ENCODE measurements at places on chromosomes 2 and 18.

GRCh38 chr2:68709421-68709911 is 25.1 kb upstream of the ARHGAP25 start:
- peak; percentile 34 for DNase-seq

GRCh38 chr2:208360259-208361076 is 46.1 kb upstream of the PTH2R start:
- DNase-seq = peak; percentile 40

DNA sequence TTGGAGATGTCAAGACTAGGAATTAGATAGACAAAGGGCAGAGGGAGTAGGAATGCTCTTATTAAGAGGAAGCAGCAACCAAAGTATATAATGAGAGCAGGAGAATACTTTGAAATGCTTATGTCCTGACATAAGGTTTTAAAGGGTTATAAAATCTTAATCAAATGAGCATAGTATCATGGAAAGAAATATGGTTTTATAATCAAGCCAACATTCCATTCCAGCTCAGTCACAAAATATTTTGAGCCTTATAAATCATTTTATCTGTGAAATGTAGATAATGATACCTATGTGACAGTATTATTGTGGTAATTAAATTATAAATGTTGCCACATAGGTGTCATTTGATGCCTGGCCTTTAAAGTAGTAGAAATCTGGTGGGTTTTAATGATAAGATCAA is 17.6 kb downstream of the VSNL1 start:
- no peak for DNase-seq

- no peak for DNase-seq
Measured at GRCh38 chr2:105125920-105126319, 88.1 kb downstream of the MRPS9 start.

- no peak for DNase-seq
Measured at GRCh38 chr2:241857572-241858121, 1.0 kb downstream of the PDCD1 start.

DNA sequence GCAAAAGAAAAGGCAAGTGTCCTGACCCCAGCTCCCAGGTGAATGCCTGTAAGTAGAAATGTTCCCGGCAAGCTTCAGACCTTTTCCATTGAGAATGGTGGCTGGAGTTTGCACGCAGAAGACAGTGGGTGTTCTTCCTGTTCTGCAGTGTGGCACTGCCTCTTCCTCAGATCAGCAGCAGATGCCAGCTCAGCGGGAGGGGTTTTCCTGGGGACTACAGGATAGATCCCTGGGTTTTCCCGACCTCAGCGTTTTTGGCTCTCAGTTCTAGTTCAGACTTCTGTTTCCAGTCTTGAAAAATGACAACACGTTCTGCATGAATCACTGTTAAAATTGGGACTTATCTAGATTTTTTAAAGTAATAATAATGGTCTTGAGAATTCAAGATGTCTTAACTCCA is 39.2 kb downstream of the GRHL1 start:
- no peak for DNase-seq

GRCh38 chr2:120744817-120745216 is 9.1 kb downstream of the GLI2 start:
- no peak for DNase-seq

All from Ammon's horn (tissue), 1 donor.